ENCODE measurements at places on chromosomes 3 and 15. TPM values are rescaled to one million over a fixed set of nuclear protein-coding genes. Genes with fewer than 3 reads are reported as not detected.

- no peak for DNase-seq
These were observed 25.2 kb downstream of the PLXNB1 start for GRCh38 chr3:48404440-48405342.

GRCh38 chr3:42638339-42638842 is 15.1 kb upstream of the ZBTB47 start:
- no peak for DNase-seq

DNA sequence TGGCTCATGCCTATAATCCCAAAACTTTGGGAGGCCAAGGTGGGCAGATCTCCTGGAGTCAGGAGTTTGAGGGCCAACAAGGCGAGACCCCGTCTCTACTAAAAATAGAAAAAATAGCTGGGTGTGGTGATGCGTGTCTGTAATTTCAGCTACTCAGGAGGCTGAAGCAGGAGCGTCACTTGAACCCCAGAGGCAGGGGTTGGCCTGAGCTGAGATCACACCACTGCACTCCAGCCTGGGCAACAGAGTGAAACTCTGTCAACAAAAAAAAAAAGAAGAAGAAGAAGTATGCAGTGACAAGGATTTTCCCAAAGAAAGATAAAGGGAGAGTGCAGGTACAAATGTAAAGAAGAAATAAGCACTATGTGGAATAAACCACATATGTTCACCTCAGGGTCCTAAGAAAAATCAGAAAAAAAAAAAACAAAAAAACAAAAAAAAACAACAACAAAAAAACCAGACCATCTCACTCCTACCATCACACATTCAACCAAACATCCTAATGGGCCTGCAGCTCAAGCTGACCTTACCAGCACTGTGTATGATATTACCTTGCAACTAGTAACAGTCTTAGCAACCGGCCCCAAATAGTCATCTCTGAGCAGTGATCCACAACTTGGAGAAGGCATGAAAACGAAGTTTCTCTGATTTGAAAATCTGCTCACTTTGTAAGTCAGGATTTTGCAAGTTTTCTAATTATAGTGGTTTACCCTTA is 296.7 kb upstream of the PROK2 start:
- no peak for DNase-seq

GRCh38 chr15:41564286-41564959 is 5.4 kb downstream of the TYRO3 start:
- no peak for DNase-seq

DNA sequence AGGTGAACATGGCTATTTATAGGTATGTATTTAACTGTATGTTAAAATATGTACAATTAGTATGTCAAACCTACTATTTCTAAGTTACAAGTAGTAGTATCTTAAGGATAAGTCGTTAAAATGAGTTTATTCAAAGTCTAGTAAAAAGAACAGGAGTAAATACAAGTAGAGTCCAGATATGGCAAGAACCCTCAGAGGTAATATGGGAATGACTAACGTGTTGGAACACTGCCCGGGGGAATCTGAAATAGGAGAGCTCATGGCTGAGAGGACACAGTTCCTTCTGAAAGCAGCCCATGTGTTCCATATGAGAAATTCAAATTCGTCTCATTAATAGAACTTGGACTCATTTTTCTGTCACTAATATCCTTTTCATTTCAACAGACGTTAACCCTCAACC is 158.8 kb downstream of the CLSTN2 start:
- DNase-seq = peak; percentile 70

DNA sequence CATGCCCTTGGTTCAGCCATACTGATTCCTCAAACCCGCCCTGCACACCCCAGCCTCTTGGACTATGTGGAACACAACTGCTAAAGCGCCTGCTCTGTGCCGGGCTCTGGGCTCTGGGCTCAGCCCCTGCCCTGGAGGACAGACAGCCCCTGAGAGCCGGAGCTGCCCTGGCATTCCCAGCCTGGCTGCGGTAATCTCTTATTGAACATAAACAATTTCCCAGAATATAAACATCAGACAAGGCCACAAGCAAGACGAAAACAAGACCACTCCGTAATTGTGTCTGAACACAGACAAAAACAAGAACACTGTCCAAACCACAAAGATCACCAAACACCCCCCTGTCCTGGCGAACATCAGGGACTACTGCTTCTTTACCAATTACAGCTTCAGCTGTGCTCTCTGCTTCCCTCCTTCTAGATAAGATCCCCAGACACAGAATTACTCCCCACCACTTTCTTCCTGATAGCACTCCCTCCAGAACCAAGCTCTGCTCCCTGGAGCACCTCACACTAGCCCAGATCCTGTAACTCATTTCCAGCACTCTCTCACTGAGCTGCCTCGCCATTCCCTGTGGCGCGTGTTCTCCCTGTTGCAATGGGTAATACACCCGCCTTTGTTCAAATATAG is 57.1 kb upstream of the TLE3 start:
- no peak for DNase-seq

- DNase-seq = no peak
These were observed 108.3 kb downstream of the VGLL4 start for GRCh38 chr3:11535243-11535960.

- no peak for DNase-seq
These were observed 36.5 kb upstream of the PDZRN3 start for GRCh38 chr3:73661265-73661664.

DNA sequence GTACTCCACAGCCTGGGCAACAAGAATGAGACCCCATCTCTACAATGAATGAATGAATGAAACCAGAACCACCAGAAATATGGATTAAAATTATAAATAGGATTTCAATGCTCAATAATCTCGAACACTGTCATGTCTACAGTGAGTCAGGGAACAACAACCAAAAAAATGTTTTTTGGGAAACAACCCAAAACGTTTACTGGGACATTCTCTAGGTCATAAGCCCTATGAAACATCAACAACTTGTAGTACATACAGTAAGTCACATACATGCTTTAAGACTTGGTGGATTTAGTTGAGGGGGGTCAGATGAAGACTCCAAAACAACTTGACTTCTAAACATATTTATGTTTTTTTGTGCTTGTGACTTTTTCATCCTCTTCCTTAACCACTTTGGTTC is 511.2 kb downstream of the FOXP1 start:
- no peak for DNase-seq

The IQCF5 gene
- not detected for total RNA-seq

The UBA7 gene
- total RNA-seq = 88.3 TPM

The KIAA1143 gene
- 15.8 TPM for total RNA-seq

The GLDN gene
- total RNA-seq = 8.6 TPM

Data from colonic mucosa (tissue), 4 donors.